ENCODE measurements at places on chromosomes 3 and 15. TPM values are rescaled to one million over a fixed set of nuclear protein-coding genes. Genes with fewer than 3 reads are reported as not detected.

The FAM174B gene
- 47.9 TPM for polyA plus RNA-seq

The SOX2 gene
- 7.0 TPM for polyA plus RNA-seq

The CTXN2 gene
- 3.8 TPM for polyA plus RNA-seq

The GHSR gene
- polyA plus RNA-seq, result not detected

The RASGRP1 gene
- 12.9 TPM for polyA plus RNA-seq

The COL6A5 gene
- not detected for polyA plus RNA-seq

The MRPL46 gene
- polyA plus RNA-seq, result 36.4 TPM

The SUCNR1 gene
- polyA plus RNA-seq, result not detected

The EPHA6 gene
- polyA plus RNA-seq, result 2.6 TPM

The AHSG gene
- polyA plus RNA-seq, result not detected

The DOCK3 gene
- 8.6 TPM for polyA plus RNA-seq

The GOLGA6D gene
- not detected for polyA plus RNA-seq

The XCR1 gene
- polyA plus RNA-seq, result not detected

The PAK6 gene
- polyA plus RNA-seq, result not detected

The NRG4 gene
- 0.48 TPM for polyA plus RNA-seq

The FRMD4B gene
- 0.51 TPM for polyA plus RNA-seq

The DNASE1L3 gene
- polyA plus RNA-seq, result not detected

The SEC22A gene
- polyA plus RNA-seq, result 34.1 TPM

The MME gene
- polyA plus RNA-seq, result 2.0 TPM

The TGM4 gene
- not detected for polyA plus RNA-seq

The GOLGA6A gene
- polyA plus RNA-seq, result not detected
